ENCODE measurements at places on chromosomes 7 and 10.

DNA sequence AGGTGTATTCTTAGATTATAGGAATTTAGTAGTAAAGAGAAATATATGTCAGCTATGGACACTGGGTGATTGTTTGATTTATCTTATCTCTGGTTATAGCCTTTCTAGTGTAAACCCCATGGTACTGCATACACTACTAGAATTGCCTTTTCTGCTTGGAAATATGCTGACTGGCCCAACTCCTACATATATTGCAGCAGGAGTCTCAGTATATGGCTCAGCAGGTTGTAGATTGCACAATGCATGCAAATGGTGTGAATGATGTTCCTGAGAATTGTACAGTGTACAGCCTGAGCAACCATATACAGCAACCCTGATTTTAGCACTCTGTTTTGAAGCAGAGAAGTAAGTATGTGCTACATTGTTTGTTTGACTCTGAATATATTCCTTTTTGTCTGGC, 153.4 kb upstream of the NPY start:
- DNase-seq = no peak

DNA sequence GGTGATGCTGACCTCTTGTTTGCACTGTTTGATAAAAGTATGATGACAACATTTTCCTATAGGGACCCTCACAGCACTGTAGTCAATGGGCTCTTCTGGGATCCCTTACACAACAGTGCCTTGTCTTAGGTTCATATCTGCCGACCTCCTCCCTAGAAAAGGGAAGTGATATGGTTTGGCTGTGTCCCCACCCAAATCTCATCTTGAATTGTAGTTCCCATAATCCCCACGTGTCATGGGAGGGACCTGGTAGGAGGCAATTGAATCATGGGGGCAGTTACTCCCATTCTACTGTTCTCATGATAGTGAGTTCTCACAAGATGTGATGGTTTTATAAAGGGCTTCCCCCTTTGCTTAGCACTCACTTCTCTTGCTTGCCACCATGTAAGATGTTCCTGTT, 23.1 kb downstream of the ZC3HAV1 start:
- no peak for DNase-seq

DNA sequence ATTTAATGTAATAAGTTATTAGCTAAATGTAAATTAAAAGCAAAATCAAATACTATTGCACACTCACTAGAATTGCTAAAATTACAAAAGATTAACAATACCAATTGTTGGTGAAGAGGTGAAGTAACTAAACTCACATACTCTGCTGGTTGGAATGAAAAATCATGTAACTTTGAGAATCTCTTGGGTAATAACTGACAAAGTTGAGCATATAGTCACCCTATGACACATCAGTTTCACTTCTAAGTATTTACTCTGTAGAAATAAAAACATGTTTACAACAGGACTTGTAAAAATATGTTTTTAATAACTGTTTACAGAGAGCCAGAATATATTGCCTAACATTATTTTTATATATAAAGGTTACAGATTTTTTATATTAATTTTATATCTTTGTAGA, 33.6 kb downstream of the CNTNAP2 start:
- no peak for DNase-seq

GRCh38 chr7:107394276-107394675, 75.6 kb upstream of the GPR22 start:
- no peak for DNase-seq

DNA sequence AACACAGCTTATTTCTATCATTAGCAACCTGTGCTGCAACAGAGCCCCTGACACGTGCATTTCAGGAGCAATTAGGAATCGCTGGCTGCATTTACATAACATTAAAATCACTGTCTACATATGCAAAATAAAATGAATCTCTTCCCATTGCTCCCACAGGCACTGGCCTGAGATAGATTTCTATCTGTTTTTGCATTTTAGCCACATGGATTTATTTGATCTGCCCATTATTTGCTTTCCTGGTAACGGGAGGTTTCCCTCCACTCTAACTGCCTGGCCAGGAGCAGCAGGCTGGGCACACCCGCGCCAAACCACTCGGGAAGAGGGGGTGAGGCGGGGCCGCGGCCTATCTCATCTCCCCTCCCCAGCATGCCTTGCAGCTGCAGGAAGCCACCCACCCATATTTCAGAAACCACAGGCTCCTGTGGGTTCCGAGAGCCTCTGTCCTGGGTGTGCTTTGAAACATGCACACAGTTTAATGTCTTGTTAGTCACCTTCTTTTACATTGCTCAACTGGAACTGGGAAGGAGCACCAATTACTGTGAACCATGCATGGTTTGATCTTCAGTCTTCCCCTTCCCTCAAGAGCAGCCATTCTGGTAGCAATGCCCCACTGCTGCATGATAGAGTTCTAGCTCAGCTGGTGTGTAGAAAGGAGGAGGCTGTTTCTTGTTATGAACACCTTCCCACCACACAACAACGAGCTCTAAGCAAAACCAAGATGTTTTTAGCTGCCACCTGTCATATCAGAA, 37.7 kb upstream of the IKZF1 start:
- DNase-seq = peak; percentile 71

DNA sequence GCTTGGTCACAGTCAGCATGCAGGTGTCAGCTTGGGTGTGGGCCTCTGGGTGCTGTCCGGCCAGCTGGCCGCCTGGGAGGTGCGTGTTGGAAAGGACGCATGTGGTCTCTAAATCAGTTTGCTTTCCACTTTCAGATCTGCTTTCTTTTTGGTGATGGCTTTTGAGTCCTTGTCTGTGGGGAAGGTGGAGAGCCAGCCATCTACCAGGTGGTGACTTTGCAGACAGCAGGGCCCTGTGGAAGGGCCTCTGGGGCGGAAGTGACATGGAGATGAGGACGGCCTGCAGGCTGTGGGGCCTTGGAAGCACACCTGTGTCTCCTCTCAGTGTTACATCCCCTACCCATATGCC, 59.4 kb downstream of the WDR37 start:
- DNase-seq = no peak

Data from T-helper 22 cell (primary cell).